Spinal cord (tissue), 10 donors: ENCODE measurements at places on chromosomes 6 and 20.
A peak's percentile ranks its signal among the peaks of the same experiment; 100 is the strongest.

- peak; percentile 35 for DNase-seq
Measured at GRCh38 chr20:33733654-33734576, 2.1 kb downstream of the ZNF341 start.

- DNase-seq, result no peak
Measured at GRCh38 chr6:167643223-167643622, 183.5 kb upstream of the AFDN start.

GRCh38 chr20:46058599-46059281, 29.7 kb downstream of the SLC12A5 start:
- DNase-seq, result no peak

- no peak for DNase-seq
Measured at GRCh38 chr6:50718566-50718965, 5.2 kb downstream of the TFAP2D start.

DNA sequence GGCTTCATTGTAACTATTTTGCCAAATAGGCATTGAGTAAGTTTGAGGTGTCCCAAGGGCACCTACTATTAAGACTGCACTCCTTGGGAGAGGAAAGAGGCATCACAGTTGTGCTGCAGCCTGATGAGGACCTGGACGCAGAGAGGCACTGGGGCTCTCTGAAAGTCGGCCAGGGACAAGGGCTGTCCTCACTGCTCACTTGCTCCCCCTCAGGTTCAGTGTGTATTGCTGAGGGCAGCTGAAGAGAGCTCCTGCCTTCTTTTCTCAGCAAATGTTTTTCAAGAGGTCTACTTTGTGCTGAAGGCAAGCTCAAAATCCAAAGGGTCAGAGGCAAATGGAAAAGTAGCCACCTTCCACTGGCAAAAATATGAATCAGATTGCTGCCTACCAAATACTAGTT, 331.8 kb downstream of the RIMS1 start:
- DNase-seq, result peak; percentile 21

GRCh38 chr6:57246307-57246706, 24.2 kb upstream of the RAB23 start:
- DNase-seq, result no peak

- DNase-seq, result no peak
Measured at GRCh38 chr20:36181934-36182603, 27.5 kb downstream of the EPB41L1 start.

DNA sequence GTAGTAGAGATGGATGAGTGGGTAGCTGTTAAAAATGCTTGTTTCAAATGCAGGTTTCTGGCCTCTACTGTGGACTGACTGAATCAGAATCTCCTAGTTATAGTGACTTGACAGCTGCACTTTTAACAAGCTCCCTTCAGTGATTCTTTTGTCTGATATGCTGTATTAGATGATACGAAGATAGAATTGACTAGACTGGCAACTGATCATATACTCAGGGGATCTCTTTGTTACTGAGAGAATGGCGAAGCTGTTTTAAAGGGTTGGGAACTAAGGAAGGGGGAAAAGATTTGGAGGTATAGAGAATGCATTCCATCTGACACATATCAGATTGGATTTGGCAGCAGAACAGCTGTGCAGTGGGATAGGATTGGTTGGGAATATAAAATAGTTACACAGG, 7.0 kb downstream of the ENPP4 start:
- DNase-seq, result no peak

GRCh38 chr20:57329608-57330221, at the start of gene SPO11:
Gene SPO11 (plus strand): TSS chr20:57329803. CDS start chr20:57329868, 65 bp downstream.
- DNase-seq, result no peak

- no peak for DNase-seq
Measured at GRCh38 chr20:21796059-21796458, 90.6 kb downstream of the PAX1 start.

DNA sequence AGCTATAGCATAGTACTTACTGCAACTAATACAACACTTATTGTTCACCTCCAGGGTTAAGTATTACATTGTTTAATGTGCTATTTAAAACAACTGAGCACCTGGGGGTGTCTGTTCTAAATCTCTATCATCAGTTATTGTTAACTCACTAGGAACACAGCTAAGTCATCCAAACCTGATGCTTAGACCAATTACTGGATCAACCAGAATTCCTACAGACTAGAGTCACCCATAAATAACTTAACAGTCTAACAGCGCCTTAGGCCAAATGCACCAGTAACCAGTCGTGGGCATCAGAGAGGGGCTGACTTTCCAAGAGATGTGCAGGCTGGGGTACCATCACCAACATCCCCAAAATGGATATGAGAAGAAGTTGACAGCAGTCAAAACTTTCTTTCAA, 110.7 kb downstream of the ADTRP start:
- DNase-seq, result no peak

GRCh38 chr20:6838181-6838826, 70.8 kb downstream of the BMP2 start:
- DNase-seq, result no peak

DNA sequence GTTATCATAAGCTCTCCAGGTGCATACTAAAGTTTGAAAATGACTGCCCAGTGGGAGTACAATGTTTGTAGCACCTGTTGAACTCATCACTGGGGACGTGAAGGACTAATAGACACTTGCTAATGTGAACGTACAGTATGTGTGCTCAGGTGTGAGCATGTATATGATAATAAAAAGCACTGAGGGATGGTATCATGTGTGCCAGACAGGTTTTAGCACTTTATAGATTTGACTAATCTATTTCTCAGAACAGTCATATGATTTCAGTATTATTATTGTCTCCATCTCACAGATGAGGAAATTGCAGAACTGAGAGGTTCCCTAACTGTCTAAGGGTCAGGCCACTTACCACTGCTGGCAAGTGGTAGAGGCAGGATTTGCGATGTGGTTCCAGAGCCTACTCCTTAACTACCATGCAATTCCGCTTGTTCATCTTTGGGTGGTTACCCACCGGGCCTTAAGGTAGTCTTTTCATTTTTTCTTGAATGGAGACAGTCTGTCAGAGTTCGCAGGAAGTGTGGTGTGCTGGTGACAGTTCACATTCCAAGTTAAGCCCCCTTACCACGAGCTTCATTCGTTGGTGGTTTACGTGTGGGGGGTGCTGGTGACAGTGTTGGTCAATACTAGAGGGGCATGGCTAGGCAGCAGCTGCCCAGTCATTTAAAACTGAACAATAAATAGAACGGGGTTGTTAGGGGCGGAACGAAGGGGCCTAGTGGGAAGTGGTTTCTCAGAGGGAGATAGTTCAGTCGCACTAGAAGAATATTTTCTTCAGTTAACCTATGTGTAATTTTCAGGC, 46.8 kb downstream of the RREB1 start:
- no peak for DNase-seq
